ENCODE measurements at places on chromosomes 7 and 10.

GRCh38 chr7:138465046-138465445, 5.0 kb downstream of the TRIM24 start:
- DNase-seq: no peak

GRCh38 chr7:84535580-84536270, 341.1 kb upstream of the SEMA3A start:
- no peak for DNase-seq

DNA sequence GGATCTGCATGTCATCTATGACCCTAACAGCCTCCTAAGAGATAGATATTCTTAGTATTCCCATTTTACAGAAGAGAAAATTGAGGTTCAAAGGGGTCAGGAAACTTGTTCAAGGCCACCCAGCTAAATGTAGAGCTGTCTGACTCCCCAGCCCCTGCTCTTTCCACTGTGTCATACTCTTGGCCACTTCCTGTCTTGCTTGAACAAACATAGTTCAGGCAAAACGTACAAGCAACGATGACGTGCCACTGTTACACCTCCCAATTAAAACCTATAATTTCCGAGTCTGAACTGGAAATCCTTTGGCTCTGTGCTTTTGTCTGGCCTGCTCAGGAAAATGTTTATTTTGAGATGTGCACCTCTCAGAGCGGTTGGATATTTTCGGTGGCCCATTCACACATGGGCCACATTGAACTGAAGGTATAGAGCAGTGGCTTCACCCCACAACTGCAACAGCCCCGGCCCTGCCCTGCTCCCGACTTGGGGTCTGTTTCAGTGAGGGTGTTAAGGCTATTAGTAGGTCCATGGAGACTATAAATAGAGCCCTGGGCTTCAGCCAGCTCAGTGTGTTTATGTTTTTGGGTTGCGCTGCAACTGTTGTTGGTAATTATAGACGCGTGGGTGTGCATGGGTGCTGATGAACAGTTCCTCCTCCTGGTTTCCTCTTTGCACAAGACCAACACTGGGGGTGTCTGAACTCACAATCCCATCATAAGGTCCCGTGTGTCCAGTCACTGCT, 172.3 kb upstream of the ADO start:
- DNase-seq: no peak

- DNase-seq: no peak
These were observed 103.8 kb downstream of the OR13A1 start for GRCh38 chr10:45211576-45211975.

GRCh38 chr7:42739638-42740037, 172.2 kb downstream of the C7orf25 start:
- DNase-seq: no peak

- no peak for DNase-seq
These were observed 22.4 kb upstream of the CRYGN start for GRCh38 chr7:151462306-151462779.

DNA sequence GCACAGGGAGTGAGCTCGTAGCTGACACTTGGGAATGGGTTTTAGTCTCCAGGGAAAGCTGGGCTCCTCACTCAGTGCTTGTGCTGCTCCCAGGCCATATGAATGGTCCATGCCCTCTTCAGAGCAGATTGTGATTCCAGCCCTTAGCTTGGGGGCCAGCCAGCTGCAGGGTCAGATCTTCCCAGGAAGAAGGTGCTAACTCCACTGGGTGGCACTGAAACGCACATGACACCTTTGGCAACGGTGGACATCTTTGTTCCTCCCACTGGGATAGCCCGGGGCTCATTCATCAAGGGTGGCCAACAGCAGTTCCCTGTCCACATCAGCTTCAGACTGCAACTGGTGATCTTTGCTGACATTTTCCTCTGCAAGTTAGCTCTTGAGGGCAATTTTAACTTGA, 129.2 kb downstream of the DYNC2I1 start:
- DNase-seq: no peak

- DNase-seq: no peak
These were observed 35.9 kb upstream of the FZD1 start for GRCh38 chr7:91228327-91228726.

DNA sequence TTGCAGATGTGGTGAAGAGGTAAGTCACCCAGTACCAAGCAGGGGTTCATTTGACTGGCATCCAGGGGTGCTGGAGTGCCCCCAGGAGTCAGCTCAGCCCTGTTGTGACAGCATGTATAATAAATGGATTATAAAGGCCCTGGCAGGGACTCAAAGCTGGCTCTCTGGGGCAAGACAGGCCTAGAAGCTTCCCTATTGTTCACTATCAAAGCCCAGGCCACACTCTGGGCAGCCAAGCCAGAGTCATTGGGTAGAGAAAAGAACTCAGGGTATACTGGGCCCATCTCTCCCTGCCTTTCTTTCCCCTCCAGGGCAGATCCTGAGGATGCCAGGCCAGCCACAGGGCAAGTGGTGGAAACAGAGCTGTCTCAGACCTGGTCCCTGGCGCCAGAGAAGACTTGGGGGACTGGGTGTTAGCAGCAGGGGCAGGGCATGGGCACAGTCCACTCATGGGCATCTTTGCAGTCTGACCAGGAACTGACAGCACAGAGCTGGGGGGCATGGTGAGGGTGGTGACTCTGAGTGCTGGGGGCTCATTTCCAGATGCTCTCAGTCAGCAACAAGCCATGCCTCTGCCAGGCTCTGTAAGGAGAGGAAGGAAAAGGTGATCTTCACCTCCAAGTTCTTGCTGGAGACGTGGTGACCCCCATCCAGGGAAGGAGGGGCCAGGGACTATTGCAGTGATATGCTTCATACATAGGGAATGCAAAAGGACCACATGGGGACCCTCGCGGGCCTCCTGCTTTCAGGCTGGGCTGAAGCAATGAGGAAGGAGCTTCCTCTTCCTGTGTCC, 11.7 kb downstream of the RBP3 start:
- DNase-seq: no peak

- peak; percentile 48 for DNase-seq
These were observed 11.2 kb downstream of the AVL9 start for GRCh38 chr7:32506266-32507054.

DNA sequence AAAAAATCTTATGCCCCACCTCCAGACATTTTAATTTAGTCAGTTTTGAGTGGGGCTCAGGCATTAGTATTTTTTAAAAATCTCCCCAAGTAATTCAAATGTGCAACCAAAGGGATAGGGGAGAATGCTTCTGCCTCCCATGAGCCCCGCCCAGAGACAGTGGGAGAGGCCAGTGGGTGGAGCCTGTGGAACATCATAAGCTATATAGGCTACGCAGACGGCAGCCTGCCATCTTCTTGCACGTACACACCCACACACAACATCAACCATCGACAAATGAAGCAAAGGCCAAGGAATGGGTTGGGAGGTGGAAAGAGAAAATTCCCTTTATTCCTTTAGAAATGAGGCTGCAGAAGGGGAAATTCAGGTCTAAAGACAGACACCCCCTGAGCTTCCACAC, 25.2 kb downstream of the CREB3L2 start:
- no peak for DNase-seq

GRCh38 chr7:41964849-41965745, 262.2 kb upstream of the INHBA start:
- DNase-seq: no peak

DNA sequence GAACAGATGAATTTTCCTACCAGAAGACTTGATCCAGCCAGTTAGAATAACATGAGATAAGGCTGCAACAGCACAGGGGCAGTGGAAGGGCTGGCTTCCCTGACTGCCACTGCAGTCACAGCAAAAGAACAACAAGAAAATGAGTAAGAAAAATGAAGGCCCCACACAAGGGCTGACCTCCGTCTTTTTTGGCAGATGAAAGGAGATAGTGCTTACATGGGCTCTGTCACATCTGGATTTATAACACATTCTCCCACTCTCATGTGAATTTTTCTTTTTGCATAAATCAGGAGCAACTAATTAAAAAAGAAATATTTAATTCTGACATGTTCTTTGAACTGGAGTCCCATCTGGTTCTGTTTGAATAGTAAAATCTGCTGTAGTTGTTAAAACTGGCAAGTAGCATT, 99.6 kb downstream of the NRP1 start:
- DNase-seq: no peak

- peak; percentile 58 for DNase-seq
These were observed at the start of gene GIMAP1 for GRCh38 chr7:150716368-150716767. Gene GIMAP1 (plus strand): TSS chr7:150716613. CDS start chr7:150719048, 2,435 bp downstream.

- DNase-seq: no peak
These were observed 5.4 kb downstream of the INSIG1 start for GRCh38 chr7:155303039-155303593.

DNA sequence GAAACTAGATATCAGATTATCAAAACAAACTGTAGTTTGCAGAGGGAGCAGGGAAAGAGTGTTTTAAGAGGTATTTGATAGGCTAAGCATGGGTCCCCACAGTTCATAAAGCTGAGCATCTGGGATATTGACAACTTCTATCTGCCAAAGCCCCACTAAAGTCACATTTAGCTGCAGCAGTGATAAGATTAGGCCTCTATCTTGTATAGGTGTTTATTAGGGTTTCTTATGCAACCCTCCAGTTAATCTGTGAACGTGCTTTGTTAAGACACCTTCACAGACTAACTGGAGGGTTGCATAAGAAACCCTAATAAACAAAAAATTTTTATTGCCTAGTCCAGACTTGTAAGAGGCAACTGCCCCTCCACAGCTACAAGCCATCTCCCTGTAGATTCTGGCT, 78.0 kb downstream of the CYP51A1 start:
- DNase-seq: no peak

- DNase-seq: peak; percentile 51
These were observed 18.4 kb downstream of the TRIM24 start for GRCh38 chr7:138478499-138478908.

GRCh38 chr10:122164023-122164601, 107.0 kb upstream of the BTBD16 start:
- DNase-seq: no peak

GRCh38 chr7:116769546-116769945, 92.8 kb upstream of the CAPZA2 start:
- no peak for DNase-seq

GRCh38 chr10:64081947-64082482, 560.8 kb downstream of the REEP3 start:
- DNase-seq: no peak

GRCh38 chr10:20207653-20208052, 391.4 kb downstream of the PLXDC2 start:
- no peak for DNase-seq

DNA sequence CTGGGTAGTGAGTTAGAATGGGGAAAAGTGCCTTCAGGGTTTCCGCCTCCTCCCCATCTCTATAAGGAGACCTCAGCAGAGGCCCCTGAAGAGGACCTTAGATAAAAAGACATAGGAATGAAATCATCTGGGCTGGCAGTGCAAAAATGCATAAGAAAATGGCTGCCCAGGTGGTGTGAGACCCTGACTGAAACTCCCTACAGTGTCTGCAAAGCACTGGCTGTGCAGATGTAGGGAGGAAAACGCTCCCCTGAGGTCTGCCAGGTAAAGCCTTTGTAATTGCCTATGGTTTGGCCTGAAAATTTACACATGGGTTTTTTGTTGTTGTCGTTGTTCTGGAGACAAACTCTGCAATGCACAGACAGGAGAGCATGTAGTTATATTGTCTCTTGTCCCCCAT, 128.1 kb upstream of the VWC2 start:
- no peak for DNase-seq

GRCh38 chr10:64535131-64535867, 1014.1 kb downstream of the REEP3 start:
- DNase-seq: no peak

GRCh38 chr7:19080093-19080492, 37.3 kb downstream of the TWIST1 start:
- no peak for DNase-seq

DNA sequence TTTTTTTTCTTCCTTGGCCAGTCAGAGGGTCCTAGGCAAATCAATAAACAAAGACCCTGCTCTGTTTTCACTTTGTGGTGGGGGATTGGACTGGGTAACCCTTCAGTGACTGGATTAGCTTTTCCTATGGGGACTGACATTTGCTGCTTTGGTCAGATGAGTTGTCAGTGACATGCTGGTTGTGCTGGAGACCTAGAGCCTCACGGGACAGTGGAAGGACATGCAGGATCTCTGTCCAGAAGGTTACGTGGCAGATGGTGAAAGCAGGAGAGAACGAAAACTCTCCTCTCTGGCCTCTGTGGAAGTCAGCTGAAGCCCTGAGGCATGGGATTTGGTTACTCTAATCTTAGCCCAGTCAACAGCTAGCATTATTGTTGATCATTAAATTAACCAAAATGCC, 90.0 kb upstream of the BMPER start:
- DNase-seq: no peak

- no peak for DNase-seq
These were observed 22.1 kb downstream of the CLIP2 start for GRCh38 chr7:74311305-74311744.

GRCh38 chr10:22681783-22682183, 32.6 kb downstream of the PIP4K2A start:
- peak; percentile 93 for DNase-seq

DNA sequence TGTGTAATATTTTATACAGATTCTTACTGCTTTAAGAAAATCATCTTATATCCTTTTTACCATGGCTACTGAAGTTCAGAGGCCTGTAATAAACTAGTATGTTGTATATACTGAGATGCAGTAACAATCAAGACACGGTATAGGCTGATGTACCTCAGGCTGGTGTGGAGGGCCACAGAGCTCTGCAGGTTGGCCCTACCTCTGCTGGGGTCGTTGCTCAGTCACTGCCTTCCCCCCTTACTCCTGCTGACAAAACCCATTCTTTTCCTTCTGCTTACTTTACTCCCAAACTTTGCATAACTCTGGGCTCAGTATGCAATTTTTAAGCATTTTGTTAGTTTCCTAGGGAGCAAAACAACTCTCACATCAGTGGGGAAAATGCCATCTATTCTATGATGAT, 200.1 kb upstream of the FOXP2 start:
- no peak for DNase-seq

DNA sequence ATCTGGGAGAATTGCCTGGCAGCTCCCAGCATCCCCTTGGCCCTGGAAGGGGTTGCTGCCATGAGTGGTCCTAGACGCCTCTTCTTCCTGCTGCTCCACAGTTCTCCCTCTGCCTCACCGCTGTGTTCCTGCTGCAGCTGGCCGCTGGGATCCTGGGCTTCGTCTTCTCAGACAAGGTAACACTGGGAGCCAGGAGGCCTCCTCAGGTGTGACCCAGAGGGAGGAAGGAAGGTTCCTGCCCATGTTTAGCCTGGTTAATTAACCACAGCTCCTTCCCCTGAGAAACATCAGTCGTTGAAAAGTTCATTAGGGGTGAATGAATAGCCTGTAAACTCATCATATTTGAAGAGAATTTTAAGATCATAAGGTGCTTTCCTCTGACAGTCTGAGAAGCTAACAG, 18.2 kb downstream of the TSPAN33 start:
- DNase-seq: no peak

GRCh38 chr10:3528823-3529403, 256.1 kb downstream of the KLF6 start:
- no peak for DNase-seq

GRCh38 chr10:55091691-55092328, 290.8 kb upstream of the PCDH15 start:
- DNase-seq: peak; percentile 55

Data from hematopoietic multipotent progenitor cell treated with erythropoietin and hydrocortisone succinate and interleukin-3 and kit ligand, for 6 days (in vitro differentiated cells).